ENCODE measurements at places on chromosomes 16 and 17.

DNA sequence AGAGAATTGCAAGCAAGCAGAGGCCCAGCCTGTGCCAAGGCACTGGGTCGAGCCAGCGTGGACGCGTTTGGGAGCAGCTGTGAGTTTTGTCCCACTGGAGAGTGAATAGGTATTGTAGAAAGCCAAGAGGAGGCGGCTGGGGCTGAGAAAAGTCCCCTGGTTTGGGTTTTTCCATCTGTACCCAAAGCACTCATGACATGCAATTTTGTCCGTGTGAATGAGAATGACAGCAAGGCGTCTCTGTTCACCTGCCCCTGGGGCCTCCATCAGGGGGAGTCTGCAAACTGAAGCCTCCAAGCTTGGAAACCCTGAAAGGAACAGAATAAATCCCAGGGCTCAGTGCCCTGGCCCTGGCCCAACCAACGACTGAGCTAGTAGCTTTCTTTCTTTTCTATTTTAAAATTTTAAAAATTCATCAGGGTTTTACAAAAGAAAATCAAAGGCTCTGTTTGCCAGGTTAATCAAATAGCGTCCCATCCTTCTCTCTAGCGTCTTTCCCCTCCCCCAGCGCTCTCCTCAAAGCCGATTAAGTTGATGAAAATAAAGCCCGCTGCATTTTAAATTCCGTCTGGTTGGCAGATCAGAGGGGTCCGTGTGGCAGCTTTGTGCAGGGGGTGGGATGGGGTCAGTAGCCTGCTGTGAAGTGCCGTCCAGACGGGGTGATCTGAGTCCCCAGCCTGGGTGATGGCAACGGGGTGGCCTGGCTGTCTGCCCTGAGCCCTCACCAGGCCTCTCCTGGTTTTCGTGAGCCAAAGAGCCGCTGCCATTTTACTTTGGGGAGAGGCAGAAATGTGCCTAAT is 171.0 kb downstream of the KATNIP start:
- DNase-seq: peak; percentile 64

DNA sequence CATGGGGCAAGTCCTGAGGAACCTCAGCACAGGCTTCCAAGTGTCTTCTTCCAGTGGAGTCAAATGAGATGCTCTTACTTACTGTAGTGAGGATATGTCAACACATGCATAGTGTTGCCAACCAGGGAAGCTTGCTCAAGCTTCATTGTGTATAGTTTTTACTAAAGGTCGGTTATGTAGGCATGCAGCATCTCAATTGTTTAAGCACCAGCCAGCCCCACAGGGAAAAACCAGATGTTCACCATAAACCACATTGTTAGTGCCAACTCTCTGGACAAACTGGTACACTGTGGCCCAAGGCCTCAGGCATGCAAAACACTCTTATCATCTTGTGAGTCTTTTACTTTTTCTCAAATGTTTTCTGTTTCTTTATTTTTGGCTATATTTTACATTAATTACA is 152.1 kb downstream of the PHKB start:
- no peak for DNase-seq

- DNase-seq: no peak
Measured at GRCh38 chr16:77868478-77868877, 80.1 kb downstream of the VAT1L start.

DNA sequence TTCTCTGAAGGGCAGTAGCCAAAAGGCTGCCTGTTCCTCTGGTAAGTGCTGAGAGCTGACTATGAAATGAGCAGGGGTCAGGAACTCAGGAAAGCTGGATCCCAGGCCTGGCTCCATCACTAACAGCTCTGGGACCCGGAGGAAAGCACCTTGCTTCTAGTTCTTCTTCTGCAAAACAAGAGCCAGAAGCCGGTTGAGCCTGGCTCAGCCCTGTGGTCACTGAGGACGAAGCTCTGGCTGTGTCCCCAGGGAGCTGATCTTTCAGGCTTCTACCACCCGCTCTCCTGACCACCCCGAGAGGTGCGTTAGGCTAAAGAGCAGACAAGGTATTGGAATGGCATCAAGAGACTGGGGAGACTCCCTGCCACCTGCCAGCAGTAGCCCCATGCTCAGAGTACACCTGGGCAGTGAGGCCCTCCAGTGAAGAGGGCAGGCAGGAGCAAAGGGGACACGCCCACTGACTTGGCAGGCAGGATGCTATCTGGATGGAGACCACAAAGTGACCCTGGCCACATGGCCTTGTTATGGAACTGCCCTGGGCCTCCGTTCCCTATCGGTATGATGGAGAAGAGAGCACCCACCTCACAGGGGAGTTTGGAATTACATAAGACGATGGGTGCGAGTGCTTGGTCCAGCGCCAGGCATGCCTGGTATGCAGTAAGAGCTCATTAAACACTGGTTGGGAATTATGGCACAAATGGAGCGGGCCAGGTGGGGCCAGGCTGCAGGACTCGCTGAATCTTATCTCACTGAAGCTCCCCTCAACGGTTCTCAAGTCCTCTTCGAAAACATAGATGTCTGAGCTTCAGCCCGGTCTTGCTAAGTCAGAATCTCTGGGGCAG is 61.4 kb downstream of the COG7 start:
- no peak for DNase-seq

DNA sequence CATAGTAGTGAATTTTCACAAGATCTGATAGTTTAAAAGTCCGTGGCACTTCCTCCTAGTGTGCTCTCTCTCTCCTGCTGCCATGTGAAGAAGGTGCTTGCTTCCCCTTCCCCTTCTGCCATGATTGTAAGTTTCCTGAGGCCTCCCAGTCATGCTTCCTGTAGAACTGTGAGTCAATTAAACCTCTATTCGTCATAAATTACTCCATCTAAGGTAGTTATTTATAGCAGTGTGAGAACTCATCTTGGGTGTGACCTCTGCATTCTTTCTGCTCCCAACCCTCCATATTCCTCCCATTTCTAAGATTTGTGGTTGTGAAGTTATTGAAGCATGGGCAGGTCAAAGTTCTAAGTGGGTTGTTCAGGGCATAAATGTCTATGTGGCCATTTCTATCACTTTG is 62.1 kb upstream of the ADAMTS18 start:
- DNase-seq: no peak

GRCh38 chr17:21082001-21082436 is 39.2 kb upstream of the USP22 start:
- DNase-seq: no peak

GRCh38 chr17:40433551-40434415 is 9.5 kb upstream of the IGFBP4 start:
- DNase-seq: no peak
